T-cell (primary cell): ENCODE measurements at places on chromosomes 5 and 9.

DNA sequence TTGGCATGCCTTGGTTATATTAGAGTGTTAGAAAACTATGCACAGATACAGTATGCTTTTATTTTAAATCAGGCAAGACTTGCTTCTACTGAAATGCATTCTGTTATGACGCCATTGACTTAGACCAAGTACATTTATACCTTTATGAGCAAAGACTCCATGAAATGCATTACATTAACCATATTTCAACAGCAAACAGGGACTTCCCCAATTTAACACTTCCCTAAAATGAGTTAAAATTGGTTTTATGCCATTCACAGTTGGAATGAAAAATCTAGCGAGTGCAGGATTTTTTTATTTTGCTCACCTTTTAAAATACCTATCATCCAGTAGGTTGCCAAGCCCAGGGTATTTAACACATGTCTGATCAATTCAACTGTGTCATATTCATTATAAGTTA is 272.1 kb upstream of the IZUMO3 start:
- no peak for DNase-seq
- no peak overlapping the region for H3K27ac ChIP-seq
- H3K4me3 ChIP-seq = no peak overlapping the region
- no peaks in the 10 kb centered on the region for H3K36me3 ChIP-seq
- H3K4me1 ChIP-seq = no peaks in the 10 kb centered on the region
- H3K27me3 ChIP-seq = no peaks in the 10 kb centered on the region

DNA sequence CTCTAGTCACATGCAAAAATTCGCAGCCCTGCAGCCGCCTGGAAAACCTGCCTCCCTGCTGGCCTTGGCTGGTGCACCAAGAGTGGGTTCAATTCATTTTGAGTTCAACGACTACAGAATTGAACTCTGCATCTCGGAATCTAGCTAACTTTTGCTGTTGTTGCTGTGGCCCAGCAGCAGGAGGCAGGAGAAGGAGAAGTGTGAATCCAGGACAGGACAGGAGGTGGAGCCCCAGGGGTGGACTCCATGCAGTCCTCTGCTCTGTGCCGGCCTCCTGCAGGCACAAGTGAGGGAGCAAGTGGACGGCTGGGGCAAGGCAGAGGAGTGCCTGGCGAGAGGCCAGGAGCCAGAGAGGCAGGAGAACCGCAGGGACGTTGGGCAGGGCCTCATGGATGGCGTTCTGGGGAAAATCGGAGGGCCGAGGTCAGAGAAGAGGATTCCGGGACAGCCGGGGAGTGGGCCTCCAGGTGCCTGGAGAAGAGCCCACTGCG is 214.2 kb downstream of the FANCC start:
- H3K27ac ChIP-seq = no peak overlapping the region
- no peaks in the 10 kb centered on the region for H3K4me1 ChIP-seq
- no peak for DNase-seq

- H3K27ac ChIP-seq = no peak overlapping the region
- no peaks in the 10 kb centered on the region for H3K27me3 ChIP-seq
- H3K4me1 ChIP-seq = peaks cover 14% of the 10 kb centered on the region
Measured at GRCh38 chr5:43314724-43315123, 1.5 kb upstream of the HMGCS1 start.

DNA sequence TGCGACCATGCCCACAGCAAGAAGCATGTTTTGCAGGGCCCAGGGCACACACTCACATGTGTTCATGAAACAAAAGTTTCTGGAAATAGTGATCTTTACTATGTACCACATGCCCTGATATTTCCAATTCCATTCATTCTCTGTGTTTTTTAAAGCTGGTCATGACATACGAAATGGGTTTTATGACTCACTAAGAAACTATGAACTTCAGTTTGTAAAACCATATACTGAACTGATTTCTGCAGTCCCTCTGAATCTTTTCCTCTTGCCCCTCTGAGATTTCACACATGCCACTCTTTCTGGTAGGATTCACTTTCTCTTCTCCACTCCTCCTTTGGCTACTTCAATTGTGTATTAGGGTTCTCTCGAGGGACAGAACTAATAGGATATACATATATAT is 416.1 kb upstream of the TRPC7 start:
- DNase-seq = no peak
- no peak overlapping the region for H3K4me3 ChIP-seq
- no peaks in the 10 kb centered on the region for H3K27me3 ChIP-seq
- H3K36me3 ChIP-seq = no peaks in the 10 kb centered on the region

DNA sequence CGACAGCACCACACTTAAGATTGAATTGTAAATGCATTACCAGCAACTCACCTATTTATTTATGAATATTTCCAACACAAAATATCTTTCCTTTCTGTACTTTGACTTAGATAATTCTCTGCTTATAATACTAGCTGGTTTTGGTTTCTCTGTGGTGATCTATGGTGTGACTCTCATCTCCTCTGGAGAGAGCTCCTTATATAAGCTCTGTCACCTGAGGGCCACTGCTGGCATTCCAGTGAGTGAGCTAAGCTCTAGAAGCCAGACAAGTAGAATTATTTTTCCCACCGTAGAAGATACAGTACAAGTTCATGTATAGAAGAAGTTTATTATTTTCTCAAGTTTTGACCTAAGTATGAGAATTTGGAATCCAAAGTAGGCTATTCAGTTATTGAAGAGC is 111.5 kb downstream of the CDC42SE2 start:
- peak overlapping the region; percentile 79 for H3K27ac ChIP-seq
- H3K36me3 ChIP-seq = no peaks in the 10 kb centered on the region
- H3K27me3 ChIP-seq = no peaks in the 10 kb centered on the region
- no peak overlapping the region for H3K4me3 ChIP-seq
- no peak for DNase-seq

GRCh38 chr5:160773646-160774410 is 78.2 kb downstream of the ATP10B start:
- H3K27me3 ChIP-seq = peaks cover 3% of the 10 kb centered on the region
- H3K4me3 ChIP-seq = no peak overlapping the region
- H3K4me1 ChIP-seq = no peaks in the 10 kb centered on the region
- no peak overlapping the region for H3K27ac ChIP-seq
- no peak for DNase-seq

DNA sequence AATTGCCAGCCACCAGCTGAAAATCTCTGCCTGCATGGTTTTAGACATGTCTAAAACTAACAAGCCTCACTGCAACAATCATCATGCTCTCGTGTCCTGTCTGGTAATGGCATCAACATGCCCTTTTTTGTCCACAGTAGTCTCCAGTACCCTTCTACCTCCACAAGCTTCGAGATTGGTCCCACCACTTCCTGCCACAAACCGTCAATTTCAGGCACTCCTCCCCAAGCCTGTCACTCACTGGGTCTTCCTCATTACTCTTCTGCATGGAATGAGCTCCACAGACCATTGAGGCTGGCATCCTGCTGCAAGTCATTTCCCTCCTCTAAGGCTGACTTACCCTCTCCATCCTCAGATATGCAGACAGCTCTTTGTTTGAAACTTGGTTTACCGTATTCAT is 9.0 kb downstream of the LPAR1 start:
- no peaks in the 10 kb centered on the region for H3K27me3 ChIP-seq
- no peak overlapping the region for H3K4me3 ChIP-seq
- no peaks in the 10 kb centered on the region for H3K4me1 ChIP-seq
- no peak overlapping the region for H3K27ac ChIP-seq
